ENCODE measurements at places on chromosomes 7 and 10. TPM values are rescaled to one million over a fixed set of nuclear protein-coding genes. Genes with fewer than 3 reads are reported as not detected.

DNA sequence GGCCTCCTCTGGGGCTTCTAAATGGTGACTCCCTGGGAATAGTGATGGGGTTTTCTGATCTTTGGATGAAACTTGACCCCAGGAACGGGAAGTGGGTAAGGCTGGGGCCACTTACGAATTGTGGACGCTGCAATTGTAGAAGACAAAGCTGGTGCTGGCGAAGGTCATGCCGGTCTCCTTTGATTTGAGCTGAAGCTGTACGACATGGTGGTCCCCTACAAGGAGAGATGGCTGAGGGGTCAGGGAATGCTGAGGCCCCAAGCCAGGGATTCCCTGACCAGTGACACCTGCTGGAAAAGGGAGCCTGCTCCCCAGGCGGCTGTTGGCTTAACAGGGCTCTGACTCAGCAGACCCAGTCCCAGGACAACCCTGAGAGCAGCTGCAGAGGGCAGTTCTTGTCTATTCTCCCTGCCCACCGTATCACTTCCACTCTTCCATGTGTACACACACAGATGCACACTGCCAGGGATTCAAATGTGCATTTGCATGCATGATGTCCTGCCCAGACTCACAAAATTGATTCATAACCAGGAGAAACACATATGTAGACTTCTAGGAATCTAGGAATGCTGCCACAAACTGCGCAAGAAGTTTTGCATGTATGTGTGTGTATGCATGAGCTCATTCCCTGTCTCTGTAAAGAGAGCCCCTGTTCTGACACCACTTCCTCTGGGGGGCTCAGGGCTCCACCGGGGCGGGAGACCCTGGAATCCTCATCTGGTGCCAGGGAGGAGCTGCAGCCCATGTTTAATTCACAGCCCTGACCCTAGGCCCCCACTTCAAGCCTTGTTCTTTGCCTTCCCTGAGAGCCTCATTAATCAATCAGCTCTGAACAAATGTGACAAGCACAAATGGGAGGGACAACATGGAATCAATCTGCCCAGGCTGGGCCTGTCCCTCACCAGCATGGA is 350.0 kb downstream of the PLXNA4 start:
- no peaks in the 10 kb centered on the region for H3K4me1 ChIP-seq
- DNase-seq = no peak
- no peaks in the 10 kb centered on the region for H3K36me3 ChIP-seq
- H3K27ac ChIP-seq = no peak overlapping the region
- no peak overlapping the region for H3K4me3 ChIP-seq

DNA sequence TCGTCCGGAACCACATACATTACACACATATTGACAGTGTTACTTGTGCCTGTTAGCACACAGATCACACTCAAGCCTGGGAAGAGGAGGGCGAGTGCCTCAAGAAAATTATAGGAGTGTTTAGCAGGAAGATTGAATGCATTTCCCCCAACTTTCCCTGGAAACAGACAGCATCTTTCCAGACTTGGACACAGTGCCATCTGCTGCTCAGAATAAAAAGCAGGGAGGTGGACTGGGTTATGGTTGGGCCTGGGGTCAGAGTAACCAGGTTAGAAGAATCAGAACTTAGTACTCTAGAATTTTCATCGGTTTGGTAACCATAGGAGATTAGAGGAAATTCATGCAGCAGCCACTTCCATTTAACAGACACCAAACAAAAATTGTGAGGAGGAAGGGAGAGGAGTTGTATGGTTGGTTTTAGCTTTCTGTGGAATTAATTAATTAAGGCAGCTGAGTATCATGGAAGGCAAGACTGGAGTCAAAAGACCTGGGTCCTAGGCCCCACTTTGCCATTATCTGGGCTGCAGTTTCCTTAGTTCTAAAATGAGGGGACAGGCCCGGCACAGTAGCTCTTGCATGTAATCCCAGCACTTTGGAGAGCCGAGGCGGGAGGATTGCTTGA is 43.4 kb upstream of the OPTN start:
- H3K36me3 ChIP-seq = no peaks in the 10 kb centered on the region
- no peak overlapping the region for H3K27ac ChIP-seq
- DNase-seq = no peak
- no peaks in the 10 kb centered on the region for H3K27me3 ChIP-seq
- no peaks in the 10 kb centered on the region for H3K4me1 ChIP-seq
- H3K4me3 ChIP-seq = no peak overlapping the region

GRCh38 chr7:55099821-55100543 is 81.2 kb downstream of the EGFR start:
- H3K4me3 ChIP-seq = no peak overlapping the region
- no peak for DNase-seq
- no peaks in the 10 kb centered on the region for H3K27me3 ChIP-seq
- H3K27ac ChIP-seq = no peak overlapping the region
- no peaks in the 10 kb centered on the region for H3K4me1 ChIP-seq

DNA sequence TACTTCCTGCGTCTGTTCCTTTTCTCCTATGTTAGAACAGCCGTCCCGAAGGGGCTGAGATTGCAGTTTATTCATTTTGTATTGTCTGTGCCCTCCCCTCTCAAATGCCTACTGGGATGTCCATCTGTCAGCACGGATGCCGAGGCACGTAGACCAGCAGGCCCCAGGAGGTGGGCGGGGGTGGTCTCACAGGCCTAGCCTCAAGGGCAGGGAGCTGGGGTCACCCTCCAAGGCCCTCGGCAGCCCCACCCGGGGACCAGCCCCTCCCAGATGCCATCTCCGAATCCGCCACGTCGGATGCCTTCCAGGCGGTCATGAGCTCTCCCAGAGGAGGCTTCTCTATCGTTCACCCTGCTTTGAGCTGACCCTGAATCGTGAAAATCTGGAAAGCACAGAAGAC is 59.7 kb downstream of the ELFN1 start:
- no peak overlapping the region for H3K4me3 ChIP-seq
- H3K4me1 ChIP-seq = no peaks in the 10 kb centered on the region
- no peak for DNase-seq

The KIAA1217 gene
- total RNA-seq = 61.2 TPM

The RNF32 gene
- total RNA-seq = 2.0 TPM

- no peak for DNase-seq
- H3K4me1 ChIP-seq = no peaks in the 10 kb centered on the region
- no peak overlapping the region for H3K4me3 ChIP-seq
- no peaks in the 10 kb centered on the region for H3K27me3 ChIP-seq
These were observed 163.3 kb upstream of the GLI3 start for GRCh38 chr7:42400211-42400772.

The ZNF33B gene
- 25.1 TPM for total RNA-seq

The TMEM26 gene
- total RNA-seq = 0.50 TPM

GRCh38 chr10:49509771-49510303 is 29.1 kb downstream of the ERCC6 start:
- no peak for DNase-seq
- H3K4me3 ChIP-seq = no peak overlapping the region
- no peaks in the 10 kb centered on the region for H3K36me3 ChIP-seq

The SUGCT gene
- 15.1 TPM for total RNA-seq

The TRPV6 gene
- 0.61 TPM for total RNA-seq

DNA sequence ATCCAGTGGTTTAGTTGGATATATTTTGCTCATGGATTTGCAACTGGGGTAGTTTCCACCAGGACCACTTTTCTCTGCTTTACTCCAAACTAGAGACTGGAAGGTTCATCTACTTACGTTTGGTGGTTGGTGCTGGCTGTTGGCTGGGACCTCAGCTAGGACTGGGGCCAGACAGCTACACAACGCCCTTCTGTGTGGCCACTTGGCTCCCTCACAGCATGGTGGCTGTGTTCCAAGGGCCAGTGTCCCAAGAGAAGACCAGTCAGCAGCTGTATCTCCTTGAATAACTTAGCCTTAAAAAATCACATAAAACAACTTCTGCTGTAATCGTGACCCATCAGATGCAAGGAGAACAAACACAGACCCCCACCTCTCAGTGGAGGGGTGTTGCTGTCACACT is 4.2 kb upstream of the KCNH2 start:
- DNase-seq = no peak
- H3K27ac ChIP-seq = no peak overlapping the region
- H3K36me3 ChIP-seq = no peaks in the 10 kb centered on the region
- H3K4me1 ChIP-seq = no peaks in the 10 kb centered on the region
- H3K4me3 ChIP-seq = no peak overlapping the region

DNA sequence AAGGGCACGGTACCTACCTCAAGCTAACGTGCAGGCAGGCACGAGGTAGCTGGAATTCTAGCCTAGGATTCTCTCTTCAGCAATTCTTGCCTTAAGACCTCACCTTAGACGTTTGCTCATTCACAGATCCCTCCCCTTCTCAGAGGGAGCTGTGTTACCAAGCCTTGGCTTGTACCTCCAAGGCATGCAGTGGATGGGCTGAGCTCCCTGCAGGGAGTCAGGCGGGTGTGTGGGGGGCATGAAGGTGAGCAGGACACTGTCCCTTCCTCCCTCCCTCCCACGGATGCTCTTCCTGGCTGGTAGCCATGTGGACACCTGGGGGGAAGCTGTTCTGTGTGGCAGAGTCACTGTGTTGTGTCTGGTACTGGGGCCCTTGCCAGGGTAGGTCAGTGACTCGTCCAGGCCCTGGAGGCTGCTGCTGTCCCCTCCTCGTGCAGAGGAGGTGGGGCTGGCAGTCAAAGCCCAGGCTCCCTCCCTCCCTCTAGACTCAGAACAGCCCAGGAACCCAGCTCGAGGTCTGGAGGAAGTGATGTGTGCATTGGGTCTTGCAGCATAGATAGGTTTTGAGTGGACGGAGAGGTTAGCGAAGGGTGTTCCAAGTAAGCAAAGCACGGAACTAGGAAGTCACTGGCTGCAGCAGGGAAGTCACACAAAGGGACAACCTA is 222.2 kb upstream of the SH2B2 start:
- H3K4me3 ChIP-seq = no peak overlapping the region
- H3K27ac ChIP-seq = peak overlapping the region; percentile 40
- H3K4me1 ChIP-seq = peaks cover 5% of the 10 kb centered on the region
- H3K36me3 ChIP-seq = no peaks in the 10 kb centered on the region

GRCh38 chr10:28906011-28906411 is 228.7 kb downstream of the BAMBI start:
- no peaks in the 10 kb centered on the region for H3K27me3 ChIP-seq
- no peak overlapping the region for H3K4me3 ChIP-seq
- H3K36me3 ChIP-seq = no peaks in the 10 kb centered on the region
- no peak overlapping the region for H3K27ac ChIP-seq
- DNase-seq = no peak
- no peaks in the 10 kb centered on the region for H3K4me1 ChIP-seq

DNA sequence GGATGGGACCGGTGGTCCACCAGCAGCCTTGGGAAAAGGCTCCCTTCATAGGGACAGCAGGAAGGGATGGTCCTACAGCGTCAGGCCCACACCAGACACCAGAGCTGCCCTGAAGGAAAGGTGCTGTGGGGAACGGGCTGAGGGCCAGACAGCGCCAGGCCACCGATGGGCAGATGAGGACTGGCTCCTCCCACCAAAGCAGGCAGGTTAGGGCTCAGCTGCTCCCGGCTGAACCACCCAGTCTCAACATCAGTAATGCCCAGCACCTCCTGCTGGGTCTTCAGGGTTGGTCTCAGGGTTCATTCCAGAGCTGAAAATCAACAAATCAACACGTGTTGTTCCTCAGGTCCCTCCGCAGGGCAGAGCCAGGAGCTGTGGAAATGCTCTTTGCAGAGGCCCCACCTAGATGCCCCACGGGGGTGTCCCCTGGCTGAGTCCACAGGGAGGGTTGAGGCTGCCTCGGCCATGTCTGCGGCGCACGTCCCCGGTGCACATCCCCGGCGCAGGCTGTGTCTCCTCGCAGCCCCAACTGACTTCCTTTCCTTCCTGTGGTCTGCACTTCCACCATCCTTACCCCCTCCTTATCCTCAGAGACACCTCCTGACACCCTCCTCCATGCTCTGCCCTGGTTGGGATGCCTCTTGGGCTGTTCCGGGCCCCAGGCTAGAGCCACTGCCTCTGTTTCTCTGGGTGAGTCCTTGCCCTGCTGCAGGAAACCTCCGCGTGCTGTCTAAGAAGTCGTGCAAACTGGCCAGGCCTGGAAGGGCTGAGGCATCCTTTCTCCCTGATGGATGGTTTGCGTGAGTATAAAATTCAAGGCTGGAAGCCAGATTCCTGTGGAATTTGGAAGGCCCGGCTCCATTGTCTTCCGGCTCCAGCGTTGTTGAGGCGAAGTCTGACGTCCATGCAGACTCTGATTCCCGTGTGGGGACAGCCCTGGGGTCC is 32.8 kb upstream of the CFAP46 start:
- no peaks in the 10 kb centered on the region for H3K4me1 ChIP-seq
- DNase-seq = no peak
- no peak overlapping the region for H3K4me3 ChIP-seq
- no peak overlapping the region for H3K27ac ChIP-seq
- H3K36me3 ChIP-seq = no peaks in the 10 kb centered on the region

The DRGX gene
- 0.16 TPM for total RNA-seq

The ZNF365 gene
- total RNA-seq = not detected

DNA sequence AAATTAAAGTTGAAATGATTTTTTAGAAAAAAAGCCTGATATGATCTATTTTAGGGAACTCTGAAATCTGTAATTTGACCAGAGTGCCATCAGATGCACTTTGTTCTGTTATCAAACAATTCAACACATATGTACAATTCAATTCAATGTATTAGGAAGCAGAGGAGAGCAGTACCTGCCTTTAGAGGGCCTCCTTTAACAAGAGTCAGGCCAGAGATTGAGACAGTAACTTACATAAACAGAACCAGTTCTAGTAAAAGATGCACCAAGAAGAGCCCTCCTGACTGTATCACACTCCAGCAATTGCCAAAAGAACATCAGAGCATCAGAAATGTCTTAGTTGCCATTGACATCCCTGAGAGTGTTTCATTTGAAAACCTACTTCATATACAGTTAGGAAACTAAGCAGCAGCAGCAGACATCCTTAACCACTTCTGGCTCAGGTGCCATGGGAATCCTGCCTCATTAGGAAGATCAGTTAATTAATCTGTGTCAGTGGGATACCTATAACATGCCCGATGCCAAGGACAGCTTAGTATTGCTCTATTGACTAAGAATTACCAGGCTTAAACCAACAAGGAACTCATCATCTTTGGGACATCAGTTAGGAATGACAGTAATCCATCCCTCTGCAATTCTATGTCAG is 1222.6 kb upstream of the LRRN3 start:
- no peaks in the 10 kb centered on the region for H3K36me3 ChIP-seq
- no peak overlapping the region for H3K4me3 ChIP-seq
- no peak overlapping the region for H3K27ac ChIP-seq
- no peak for DNase-seq
- H3K27me3 ChIP-seq = no peaks in the 10 kb centered on the region

The TMEM213 gene
- total RNA-seq = not detected

GRCh38 chr10:120946497-120946896 is 95.3 kb downstream of the WDR11 start:
- no peak overlapping the region for H3K4me3 ChIP-seq

- H3K36me3 ChIP-seq = no peaks in the 10 kb centered on the region
- no peak overlapping the region for H3K27ac ChIP-seq
- H3K27me3 ChIP-seq = no peaks in the 10 kb centered on the region
- no peak overlapping the region for H3K4me3 ChIP-seq
These were observed 6.1 kb upstream of the VCL start for GRCh38 chr10:73991884-73992245.

The BBIP1 gene
- total RNA-seq = 17.7 TPM

GRCh38 chr10:86655596-86655995 is 1.2 kb downstream of the OPN4 start:
- no peak overlapping the region for H3K27ac ChIP-seq
- H3K27me3 ChIP-seq = no peaks in the 10 kb centered on the region
- no peak overlapping the region for H3K4me3 ChIP-seq
- no peaks in the 10 kb centered on the region for H3K36me3 ChIP-seq

- H3K27ac ChIP-seq = no peak overlapping the region
- no peaks in the 10 kb centered on the region for H3K36me3 ChIP-seq
- no peak overlapping the region for H3K4me3 ChIP-seq
- H3K27me3 ChIP-seq = no peaks in the 10 kb centered on the region
- H3K4me1 ChIP-seq = no peaks in the 10 kb centered on the region
These were observed 36.4 kb downstream of the FEZF1 start for GRCh38 chr7:122268101-122268500.

All from colonic mucosa (tissue), 4 donors.